ENCODE measurements at places on chromosomes 5 and 9.

DNA sequence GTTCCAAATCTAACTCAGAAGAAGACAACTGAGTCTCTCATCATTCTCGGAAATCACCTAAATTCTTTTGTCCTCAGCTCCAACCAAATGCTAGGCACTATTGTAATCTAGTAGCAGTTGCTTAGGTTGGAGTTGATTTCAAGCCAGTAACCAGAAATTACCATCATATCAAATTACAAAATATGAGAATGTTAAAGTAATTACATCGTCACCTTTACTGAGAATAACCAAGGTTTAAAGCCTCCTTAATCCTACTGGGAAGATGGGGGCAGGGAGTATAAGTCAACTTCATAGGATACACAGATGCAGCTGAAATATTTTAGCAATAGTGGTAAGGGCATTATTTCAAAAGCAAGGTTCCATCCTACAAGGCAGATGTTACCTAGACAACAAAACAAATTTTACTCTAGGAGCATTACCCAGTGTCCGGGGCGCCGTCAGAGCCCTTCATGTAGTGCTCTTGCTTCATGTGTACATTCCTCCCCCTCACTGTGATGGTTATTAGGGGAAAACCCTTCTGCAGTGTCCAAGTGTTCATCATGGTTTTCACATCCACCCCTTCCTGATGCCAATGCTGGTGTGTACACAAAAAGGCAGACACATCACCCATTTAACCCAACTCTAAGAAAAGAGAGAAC, 19.5 kb downstream of the ERAP1 start:
- H3K27me3 ChIP-seq, result no peaks in the 10 kb centered on the region
- no peak overlapping the region for H3K27ac ChIP-seq
- H3K4me3 ChIP-seq, result no peak overlapping the region
- peaks cover 9% of the 10 kb centered on the region for H3K4me1 ChIP-seq

DNA sequence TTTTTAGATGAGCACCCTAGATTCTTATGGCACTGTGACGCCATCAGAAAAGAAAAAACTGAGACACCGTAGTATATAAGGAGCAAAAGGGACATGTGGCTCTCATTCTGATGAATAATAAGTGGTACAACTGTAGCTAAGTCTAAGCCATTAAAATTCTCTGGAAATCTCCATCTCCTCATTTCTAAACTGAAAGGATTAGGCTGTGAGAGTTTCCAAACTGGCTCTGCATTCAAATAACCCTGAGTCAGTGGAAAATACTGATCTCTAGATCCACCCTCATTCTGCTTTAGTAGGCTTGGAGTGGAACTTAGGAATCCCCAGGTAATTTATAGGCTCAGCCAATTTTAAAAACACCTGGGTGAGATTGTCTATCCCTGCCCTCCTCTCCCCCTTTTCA, 28.5 kb downstream of the PTAR1 start:
- H3K4me1 ChIP-seq, result no peaks in the 10 kb centered on the region
- H3K36me3 ChIP-seq, result peaks cover 36% of the 10 kb centered on the region
- DNase-seq, result no peak

DNA sequence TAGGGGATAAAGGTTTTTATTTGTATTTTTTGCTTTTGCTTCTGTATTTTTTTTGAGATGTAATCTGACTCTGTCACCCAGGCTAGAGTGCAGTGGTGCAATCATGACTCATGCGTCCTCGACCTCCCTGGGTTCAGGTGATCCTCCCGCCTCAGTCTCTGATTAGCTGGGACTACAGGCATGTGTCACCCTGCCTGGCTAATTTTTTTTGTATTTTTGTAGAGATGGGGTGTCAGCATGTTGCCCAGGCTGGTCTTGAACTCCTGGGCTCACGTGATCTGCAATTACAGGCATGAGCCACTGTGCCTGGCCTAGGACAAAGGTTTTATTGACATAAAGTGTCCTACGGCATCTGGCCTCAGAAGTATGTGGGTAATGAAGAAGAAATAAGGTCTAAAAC, 297.1 kb upstream of the C9orf72 start:
- H3K4me3 ChIP-seq, result no peak overlapping the region
- no peak for DNase-seq
- no peaks in the 10 kb centered on the region for H3K4me1 ChIP-seq
- no peak overlapping the region for H3K27ac ChIP-seq
- no peaks in the 10 kb centered on the region for H3K27me3 ChIP-seq

DNA sequence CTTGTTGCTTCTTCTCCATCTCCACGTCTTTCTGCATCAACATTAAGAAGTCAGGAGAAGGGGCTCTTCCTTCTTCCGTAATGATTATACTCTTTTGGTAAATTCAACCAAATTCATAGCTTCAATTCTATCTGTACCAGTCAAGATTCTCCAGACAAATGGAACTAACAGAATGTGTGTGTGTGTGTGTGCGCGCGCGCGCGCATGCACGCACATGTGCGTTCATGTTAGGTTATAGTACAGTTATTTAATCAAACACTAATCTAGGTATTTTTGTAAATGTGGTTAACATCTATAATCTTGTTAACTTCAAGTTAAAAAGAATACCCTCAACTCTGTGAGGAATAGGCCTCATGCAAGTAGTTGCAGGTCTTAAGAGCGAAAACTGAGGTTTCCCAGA, 150.3 kb upstream of the TAS2R1 start:
- H3K27ac ChIP-seq, result no peak overlapping the region
- no peak for DNase-seq
- H3K4me1 ChIP-seq, result peaks cover under 1% of the 10 kb centered on the region
- no peak overlapping the region for H3K4me3 ChIP-seq

DNA sequence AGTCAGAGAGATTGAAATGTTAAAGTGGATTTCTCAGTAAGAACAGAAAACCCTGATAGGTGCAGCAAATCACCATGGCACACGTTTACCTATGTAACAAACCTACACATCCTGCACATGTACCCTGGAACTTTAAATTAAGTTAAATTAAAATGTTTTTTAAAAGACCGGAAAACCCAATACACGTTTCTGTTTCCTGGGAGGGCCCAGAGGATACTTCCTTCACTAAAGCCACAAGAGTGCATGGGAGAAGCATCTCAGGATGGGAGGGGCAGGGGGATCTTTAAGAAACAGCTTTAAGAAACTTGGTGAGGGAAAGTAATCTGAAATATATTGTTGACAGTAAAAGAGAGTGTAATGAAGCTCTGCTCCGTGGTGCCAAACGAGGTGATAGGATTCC, 164.7 kb upstream of the PTGER4 start:
- DNase-seq, result no peak
- H3K4me1 ChIP-seq, result peaks cover 3% of the 10 kb centered on the region
- no peaks in the 10 kb centered on the region for H3K36me3 ChIP-seq
- H3K27me3 ChIP-seq, result no peaks in the 10 kb centered on the region
- no peak overlapping the region for H3K27ac ChIP-seq

GRCh38 chr5:58149746-58150145, 310.1 kb downstream of the PLK2 start:
- H3K4me1 ChIP-seq, result no peaks in the 10 kb centered on the region
- DNase-seq, result peak; percentile 19
- H3K4me3 ChIP-seq, result no peak overlapping the region
- H3K27ac ChIP-seq, result no peak overlapping the region
- no peaks in the 10 kb centered on the region for H3K27me3 ChIP-seq

- no peaks in the 10 kb centered on the region for H3K27me3 ChIP-seq
- H3K4me3 ChIP-seq, result no peak overlapping the region
- no peaks in the 10 kb centered on the region for H3K36me3 ChIP-seq
- no peaks in the 10 kb centered on the region for H3K4me1 ChIP-seq
- peak; percentile 33 for DNase-seq
- no peak overlapping the region for H3K27ac ChIP-seq
Observed at GRCh38 chr9:100222674-100223073, 123.6 kb downstream of the INVS start.

GRCh38 chr5:98564836-98565235, 208.6 kb upstream of the RGMB start:
- H3K4me1 ChIP-seq, result peaks cover 6% of the 10 kb centered on the region
- no peak overlapping the region for H3K27ac ChIP-seq
- peaks cover 7% of the 10 kb centered on the region for H3K27me3 ChIP-seq

- no peak overlapping the region for H3K4me3 ChIP-seq
- H3K36me3 ChIP-seq, result no peaks in the 10 kb centered on the region
- no peaks in the 10 kb centered on the region for H3K27me3 ChIP-seq
- no peak overlapping the region for H3K27ac ChIP-seq
- H3K4me1 ChIP-seq, result peaks cover 17% of the 10 kb centered on the region
Observed at GRCh38 chr5:10792336-10792735, 31.3 kb upstream of the DAP start.

DNA sequence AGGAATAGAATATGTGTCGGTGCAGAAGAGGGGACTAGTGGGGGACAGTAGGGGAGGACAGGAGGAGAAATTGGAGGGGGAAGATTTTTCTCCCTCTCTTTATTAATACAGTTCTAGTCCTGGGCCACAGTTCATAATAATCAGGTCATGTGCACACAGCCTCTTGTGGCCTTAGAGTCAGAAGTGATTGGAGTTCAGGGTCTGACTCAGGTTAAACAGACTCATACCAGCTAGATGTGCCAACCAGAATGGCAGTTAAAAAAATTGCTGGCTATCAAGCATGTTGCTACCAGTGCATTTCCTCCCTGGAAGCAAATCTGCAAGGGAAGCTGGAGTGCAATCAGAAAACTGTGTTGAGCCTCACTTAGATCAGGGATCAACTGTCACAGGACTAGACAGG, 132.7 kb upstream of the MAP1B start:
- DNase-seq, result no peak
- H3K27ac ChIP-seq, result no peak overlapping the region
- H3K27me3 ChIP-seq, result no peaks in the 10 kb centered on the region

GRCh38 chr9:70439991-70440706, 25.7 kb upstream of the KLF9 start:
- no peaks in the 10 kb centered on the region for H3K27me3 ChIP-seq
- peak; percentile 67 for DNase-seq
- H3K27ac ChIP-seq, result no peak overlapping the region
- H3K36me3 ChIP-seq, result no peaks in the 10 kb centered on the region
- peaks cover 19% of the 10 kb centered on the region for H3K4me1 ChIP-seq

- no peaks in the 10 kb centered on the region for H3K36me3 ChIP-seq
- no peak overlapping the region for H3K27ac ChIP-seq
- peaks cover 24% of the 10 kb centered on the region for H3K4me1 ChIP-seq
- no peaks in the 10 kb centered on the region for H3K27me3 ChIP-seq
Observed at GRCh38 chr9:133144904-133145851, 18.5 kb downstream of the GBGT1 start.

GRCh38 chr9:114280636-114281472, 42.0 kb upstream of the ORM1 start:
- H3K36me3 ChIP-seq, result peaks cover 4% of the 10 kb centered on the region
- H3K27ac ChIP-seq, result no peak overlapping the region
- no peaks in the 10 kb centered on the region for H3K27me3 ChIP-seq
- DNase-seq, result no peak
- no peak overlapping the region for H3K4me3 ChIP-seq

GRCh38 chr9:89835666-89836065, 230.9 kb downstream of the GADD45G start:
- H3K36me3 ChIP-seq, result no peaks in the 10 kb centered on the region
- H3K4me3 ChIP-seq, result no peak overlapping the region
- DNase-seq, result no peak
- no peak overlapping the region for H3K27ac ChIP-seq
- H3K27me3 ChIP-seq, result no peaks in the 10 kb centered on the region
- no peaks in the 10 kb centered on the region for H3K4me1 ChIP-seq

DNA sequence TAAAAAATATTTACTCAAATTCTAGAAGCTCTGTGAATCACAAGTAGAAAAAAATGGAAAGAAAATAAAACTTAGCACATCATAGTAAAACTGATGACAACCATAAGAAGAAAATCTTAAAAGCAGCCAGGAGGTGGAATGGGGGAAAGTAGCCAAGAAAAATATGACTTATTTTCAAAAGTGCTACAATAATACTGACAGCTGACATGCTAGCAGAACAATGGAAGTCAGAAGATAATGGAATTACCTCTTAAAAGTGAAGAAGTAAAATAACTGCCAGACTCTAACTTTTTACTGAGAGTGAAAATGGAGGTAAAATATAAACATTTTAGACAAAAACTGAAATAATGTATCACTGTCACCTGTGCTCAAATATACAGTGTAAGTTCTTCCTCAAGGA, 532.2 kb upstream of the SGCD start:
- no peaks in the 10 kb centered on the region for H3K27me3 ChIP-seq
- peak; percentile 2 for DNase-seq
- no peak overlapping the region for H3K4me3 ChIP-seq
- no peaks in the 10 kb centered on the region for H3K4me1 ChIP-seq
- H3K36me3 ChIP-seq, result no peaks in the 10 kb centered on the region

- no peaks in the 10 kb centered on the region for H3K27me3 ChIP-seq
- no peak overlapping the region for H3K27ac ChIP-seq
- H3K4me3 ChIP-seq, result no peak overlapping the region
- no peak for DNase-seq
- H3K4me1 ChIP-seq, result no peaks in the 10 kb centered on the region
Observed at GRCh38 chr9:80791836-80792235, 897.5 kb downstream of the TLE1 start.

GRCh38 chr5:33079548-33079947, 361.2 kb upstream of the TARS1 start:
- H3K4me1 ChIP-seq, result peaks cover 5% of the 10 kb centered on the region
- no peak overlapping the region for H3K27ac ChIP-seq
- no peak overlapping the region for H3K4me3 ChIP-seq
- H3K27me3 ChIP-seq, result no peaks in the 10 kb centered on the region
- DNase-seq, result no peak

- no peak overlapping the region for H3K27ac ChIP-seq
- no peak for DNase-seq
- H3K36me3 ChIP-seq, result no peaks in the 10 kb centered on the region
- no peaks in the 10 kb centered on the region for H3K27me3 ChIP-seq
- H3K4me1 ChIP-seq, result no peaks in the 10 kb centered on the region
Observed at GRCh38 chr9:82206490-82206889, 217.9 kb downstream of the SPATA31D1 start.

GRCh38 chr9:96509848-96510247, 59.9 kb downstream of the HABP4 start:
- no peak overlapping the region for H3K27ac ChIP-seq
- DNase-seq, result no peak
- H3K4me3 ChIP-seq, result no peak overlapping the region
- H3K36me3 ChIP-seq, result peaks cover 4% of the 10 kb centered on the region

GRCh38 chr9:77531400-77531799, 116.7 kb downstream of the GNA14 start:
- no peak overlapping the region for H3K4me3 ChIP-seq
- H3K4me1 ChIP-seq, result no peaks in the 10 kb centered on the region
- no peaks in the 10 kb centered on the region for H3K27me3 ChIP-seq
- no peak overlapping the region for H3K27ac ChIP-seq
- no peaks in the 10 kb centered on the region for H3K36me3 ChIP-seq

DNA sequence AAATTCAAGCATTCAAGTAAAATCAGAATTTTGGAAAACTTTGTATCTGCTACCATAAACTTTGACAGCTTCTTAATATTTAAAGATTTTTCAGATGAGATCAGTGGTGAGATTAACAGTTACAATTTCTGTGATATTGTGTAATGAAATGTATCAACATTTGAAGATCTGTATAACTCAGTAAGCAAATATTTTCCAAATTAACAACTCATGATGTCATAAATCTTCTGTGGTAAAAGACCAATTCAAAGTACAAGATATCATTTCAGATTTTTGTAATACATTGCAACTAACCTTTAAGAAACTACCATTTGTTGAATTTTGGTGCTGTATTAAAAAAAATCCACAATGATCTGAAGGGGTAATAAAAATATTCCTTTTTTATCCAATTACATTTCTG, 352.2 kb downstream of the KIAA0825 start:
- no peak overlapping the region for H3K27ac ChIP-seq
- no peaks in the 10 kb centered on the region for H3K36me3 ChIP-seq

GRCh38 chr9:101376111-101376848, 8.5 kb downstream of the BAAT start:
- no peaks in the 10 kb centered on the region for H3K27me3 ChIP-seq
- H3K27ac ChIP-seq, result peak overlapping the region; percentile 60
- H3K4me1 ChIP-seq, result peaks cover 9% of the 10 kb centered on the region
- no peaks in the 10 kb centered on the region for H3K36me3 ChIP-seq
- H3K4me3 ChIP-seq, result no peak overlapping the region

- H3K4me3 ChIP-seq, result peak within 1 kb of the TSS; percentile 97
- peaks cover 6% of the 10 kb centered on the region for H3K4me1 ChIP-seq
Observed at GRCh38 chr5:88883059-88883835, at the start of gene MEF2C. TSS of gene MEF2C (minus strand) at chr5:88883184. CDS start at chr5:88823788, 59,396 bp downstream.
